Mucosa of gallbladder (tissue), 1 donor: ENCODE measurements at places on chromosomes 12 and 14.

DNA sequence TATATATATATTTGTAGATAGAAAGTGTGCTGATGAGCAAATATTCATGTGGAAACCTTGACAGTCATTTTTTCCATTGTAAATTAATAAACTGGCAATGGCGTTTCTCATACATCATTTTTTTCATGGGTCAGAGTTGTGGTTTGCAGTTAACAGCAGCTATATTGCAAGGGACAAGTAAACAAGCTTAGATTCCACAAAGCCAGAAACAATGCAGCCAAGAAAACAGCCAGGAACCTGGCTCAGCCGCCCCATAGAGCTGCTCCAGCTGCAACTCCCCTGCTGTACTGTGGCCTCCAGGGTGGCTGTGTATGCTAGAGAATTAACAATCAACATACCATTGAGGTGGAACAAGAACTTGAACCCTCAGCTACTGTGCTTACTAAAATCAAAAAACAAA is 298.2 kb downstream of the TMEM132D start:
- no peak for DNase-seq

DNA sequence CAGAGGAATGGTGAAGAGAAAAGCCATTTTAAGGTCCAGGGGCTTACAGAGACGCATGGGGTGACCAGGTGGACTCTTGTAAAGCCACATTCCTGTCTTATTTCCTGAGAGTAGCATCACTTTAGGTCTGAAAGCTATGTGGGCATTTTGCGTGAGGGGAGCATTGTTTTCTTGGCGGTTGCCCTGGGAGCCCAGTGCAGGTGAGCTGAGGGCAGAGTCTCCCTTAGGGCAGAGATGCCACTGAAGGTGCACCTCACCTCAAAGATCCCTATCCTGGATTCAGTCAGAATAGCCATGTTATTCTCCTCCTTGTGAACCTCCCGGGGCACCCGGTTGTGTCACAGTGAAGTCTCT is 12.4 kb downstream of the GLRX5 start:
- no peak for DNase-seq

GRCh38 chr12:32877601-32878459 is 18.7 kb downstream of the PKP2 start:
- DNase-seq = peak; percentile 24

- DNase-seq = peak; percentile 85
These were observed 452.7 kb downstream of the BCL11B start for GRCh38 chr14:98819132-98819866.

DNA sequence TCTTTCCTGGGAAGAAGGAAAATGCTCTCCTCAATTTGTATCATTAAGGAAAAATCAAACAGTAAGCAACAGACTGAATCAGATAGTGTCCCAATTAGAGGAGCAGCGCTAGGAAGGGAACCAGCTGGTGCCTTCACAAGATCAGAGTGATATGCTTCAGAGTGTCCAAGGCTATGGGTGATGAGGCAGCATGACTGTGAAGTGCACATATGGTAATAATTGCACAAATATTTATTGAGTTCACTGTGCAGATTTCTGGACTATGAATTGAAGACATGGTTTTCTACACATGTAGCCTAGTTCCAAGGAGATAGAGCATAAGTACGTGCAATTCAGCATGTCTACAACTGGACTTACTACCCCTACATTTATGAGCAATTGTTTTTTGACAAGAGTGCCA is 78.8 kb upstream of the EVL start:
- no peak for DNase-seq

DNA sequence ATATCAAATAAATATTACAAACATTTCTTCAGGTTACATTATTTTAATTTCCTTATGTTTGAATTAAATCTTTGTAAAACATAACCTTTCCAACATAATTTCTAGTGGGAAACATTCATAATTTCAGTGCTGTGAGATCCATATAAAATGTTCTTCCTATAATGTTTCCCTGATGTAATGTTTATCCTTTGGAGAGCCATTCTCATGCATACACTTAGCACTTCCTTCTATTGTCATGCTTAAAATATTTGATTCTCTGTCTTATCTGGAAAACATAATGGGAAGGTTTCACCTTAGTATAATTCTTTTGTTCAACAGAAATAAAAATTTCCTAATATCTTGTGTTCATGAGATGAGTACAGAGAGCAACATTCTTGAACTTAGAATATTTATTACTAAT is 472.5 kb downstream of the ADAMTS20 start:
- no peak for DNase-seq

DNA sequence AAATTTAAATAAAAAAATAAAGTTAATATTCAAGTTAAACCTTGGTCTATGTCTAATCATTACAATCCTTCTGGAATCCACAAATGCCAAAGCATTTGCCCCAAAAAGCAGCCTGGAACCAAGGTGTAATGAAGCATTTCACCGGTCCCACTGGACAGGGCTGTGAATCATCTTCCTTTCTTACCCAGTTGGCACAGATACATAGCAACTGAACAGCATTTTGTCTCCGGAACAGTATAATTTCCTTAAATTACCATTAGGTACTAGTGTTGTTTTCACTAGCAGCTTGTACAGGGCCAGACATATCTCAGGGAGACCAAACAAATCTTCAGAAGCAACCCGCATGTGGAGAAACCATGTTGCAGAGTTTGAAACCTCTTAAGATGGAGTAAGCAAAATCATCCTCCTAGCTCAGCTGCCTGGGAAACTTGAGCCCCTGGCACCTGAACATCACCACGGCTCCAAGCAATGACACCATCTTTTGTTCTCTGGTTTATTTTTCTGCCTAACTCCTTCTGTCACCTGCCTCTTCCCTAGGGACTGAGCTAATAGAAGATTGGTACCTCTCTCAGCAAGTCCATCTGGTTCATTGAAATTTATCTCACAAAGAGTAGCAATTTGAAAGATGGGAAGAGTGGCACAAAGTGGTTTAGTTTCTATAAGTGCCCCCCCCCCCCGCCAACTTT is 17.9 kb upstream of the MDM1 start:
- DNase-seq = no peak

- no peak for DNase-seq
These were observed 80.2 kb downstream of the TMCC3 start for GRCh38 chr12:94570161-94570560.

DNA sequence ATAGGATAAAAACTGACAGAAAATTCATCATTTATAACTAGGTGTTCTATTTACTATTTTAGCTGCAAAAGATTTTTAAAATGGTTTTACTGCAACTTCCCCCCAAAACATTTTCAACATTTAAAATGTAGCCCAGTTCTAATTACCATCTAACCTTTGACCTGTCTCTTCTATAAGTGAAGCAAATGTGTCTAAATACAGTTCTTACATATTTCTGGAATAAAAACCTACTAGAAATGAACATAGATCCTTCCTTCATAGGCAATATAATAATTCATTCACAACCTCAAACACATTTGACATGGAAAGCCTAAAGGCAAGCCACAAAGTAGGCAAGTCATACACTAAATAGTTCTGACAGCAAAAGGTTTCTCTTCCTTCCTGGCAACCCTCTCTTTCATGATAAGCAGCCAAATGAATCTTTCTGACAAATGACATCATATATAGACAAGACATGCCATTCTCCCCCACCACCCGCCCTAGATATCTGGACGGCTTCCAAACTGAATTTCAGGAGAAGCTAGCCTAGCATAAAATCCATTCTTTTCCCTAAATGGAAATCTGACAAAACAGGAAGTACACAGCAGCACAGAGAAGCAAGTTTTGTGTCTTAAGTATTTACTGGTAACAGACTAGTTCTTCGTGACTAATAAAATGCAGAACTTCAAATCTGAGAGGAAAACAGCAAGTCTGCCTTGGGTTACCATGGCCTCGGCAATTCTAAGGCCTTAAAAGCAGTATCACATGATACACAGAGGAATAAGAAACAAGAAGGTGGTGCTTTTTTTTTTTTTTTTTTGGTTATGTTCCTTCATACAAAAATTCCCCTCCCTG is 17.2 kb upstream of the ARID4A start:
- peak; percentile 71 for DNase-seq

GRCh38 chr12:94957006-94957405 is 46.5 kb downstream of the NDUFA12 start:
- DNase-seq = no peak

DNA sequence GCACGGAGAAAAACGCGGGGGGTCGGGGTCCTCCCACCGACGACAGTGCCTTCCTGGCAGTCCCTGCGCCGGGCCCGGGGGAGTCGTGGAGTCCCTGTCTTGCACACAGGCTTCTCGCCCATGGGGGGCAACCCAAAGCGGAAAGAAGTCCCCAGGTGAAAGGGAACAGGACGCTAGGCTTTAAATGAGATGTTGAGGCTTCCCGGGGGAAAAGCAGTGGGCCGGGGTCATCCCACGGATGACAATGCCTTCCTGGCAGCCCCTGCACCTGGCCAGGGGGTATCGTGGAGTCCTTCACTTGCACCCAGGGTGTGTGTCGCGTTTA is 162.9 kb upstream of the ALG10B start:
- DNase-seq = no peak

DNA sequence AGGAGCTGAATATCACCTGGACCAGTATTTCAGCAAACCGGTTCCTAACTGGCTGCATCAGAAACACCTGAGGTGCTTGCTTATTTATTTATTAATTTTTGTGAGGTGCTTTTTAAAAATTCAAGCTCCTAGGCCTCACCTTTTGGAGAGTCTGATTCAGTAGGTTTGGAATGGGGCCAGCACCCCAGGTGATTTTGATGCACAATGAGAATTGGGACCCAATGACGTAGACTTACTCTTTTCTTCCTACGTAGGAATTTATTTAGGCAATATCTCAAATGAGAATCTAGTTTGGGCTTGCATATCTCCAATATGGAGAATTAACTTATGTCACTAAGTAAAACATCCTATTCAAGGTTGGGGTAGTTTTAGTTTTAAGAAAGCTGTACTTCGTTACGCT is 7.3 kb downstream of the YEATS4 start:
- no peak for DNase-seq

GRCh38 chr12:2299206-2299605 is 246.4 kb downstream of the CACNA1C start:
- no peak for DNase-seq

GRCh38 chr12:128483526-128484255 is 216.7 kb downstream of the TMEM132C start:
- no peak for DNase-seq
